ENCODE measurements at places on chromosomes 16 and 17. TPM values are rescaled to one million over a fixed set of nuclear protein-coding genes. Genes with fewer than 3 reads are reported as not detected.

DNA sequence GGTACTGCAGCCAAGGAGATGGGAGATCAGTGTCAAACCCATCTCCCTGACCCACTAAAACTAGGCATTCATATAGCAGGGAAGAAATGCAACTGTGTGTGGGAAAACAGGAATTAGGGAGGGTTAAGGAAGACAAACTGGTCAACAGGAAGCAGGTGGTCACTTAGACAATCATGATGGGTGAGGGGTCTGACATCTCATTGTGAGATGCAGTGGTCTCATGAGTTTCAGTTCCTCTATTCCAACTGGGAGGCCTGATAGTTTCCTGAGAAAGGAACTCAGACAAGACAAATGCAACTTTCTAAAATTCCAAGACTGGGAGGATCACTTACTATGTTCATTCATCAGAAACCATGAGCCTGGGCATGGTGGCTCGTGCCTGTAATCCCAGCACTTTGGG is 361.4 kb upstream of the C16orf82 start:
- DNase-seq: no peak

SLC5A11 gene
- polyA plus RNA-seq: not detected

GRCh38 chr16:49483651-49484450 is 110.2 kb downstream of the C16orf78 start:
- no peak for DNase-seq

GRCh38 chr16:74667255-74667700 is 601 bp upstream of the RFWD3 start:
- peak; percentile 21 for DNase-seq

DNA sequence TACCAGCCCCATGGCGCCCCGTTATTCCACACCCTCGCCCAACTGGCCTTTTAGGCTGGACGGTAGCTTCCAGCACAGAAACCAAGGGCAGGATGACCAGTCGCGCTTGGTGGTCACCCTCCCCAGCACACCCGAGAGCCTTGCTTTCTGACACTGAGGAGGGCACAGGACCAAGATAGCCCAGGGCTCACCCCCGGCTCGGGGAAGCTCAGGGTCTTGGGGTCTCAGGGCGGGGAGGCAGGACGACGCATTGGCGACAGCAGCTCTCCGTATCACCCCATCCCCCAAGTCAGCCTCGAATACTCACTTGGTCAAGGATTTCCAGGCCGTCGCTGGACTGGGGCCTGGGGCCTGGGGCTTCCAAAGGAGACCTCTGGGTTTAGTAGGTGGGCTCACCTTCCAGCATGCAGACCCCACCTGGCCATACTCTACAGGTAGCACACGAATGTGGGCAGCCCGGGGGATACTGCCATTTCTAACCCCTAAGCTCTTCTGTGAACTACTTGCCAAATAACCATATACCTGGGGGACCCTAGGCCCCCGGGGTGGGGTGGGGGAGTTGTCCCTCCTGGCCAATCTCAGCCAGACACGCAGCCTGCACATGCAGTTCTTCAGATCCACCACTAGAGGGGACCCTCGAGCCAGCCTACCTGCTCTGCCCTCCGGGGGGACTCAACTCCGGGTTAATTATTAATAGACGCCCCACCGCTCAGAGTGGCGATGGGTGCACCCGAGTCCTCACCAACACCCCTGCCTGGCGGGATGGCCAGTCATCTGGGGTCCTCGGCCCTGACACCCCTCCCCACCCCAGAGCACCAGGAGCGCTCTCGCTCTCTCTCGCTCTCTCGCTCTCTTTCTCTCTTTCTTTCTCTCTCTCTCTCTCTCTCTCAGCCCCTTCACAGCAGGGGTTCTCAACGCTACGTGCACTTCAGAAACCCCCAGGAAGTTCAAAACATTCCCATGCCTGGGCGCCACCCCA is 30.0 kb downstream of the TBC1D16 start:
- no peak for DNase-seq

FOXL1 gene
- polyA plus RNA-seq: 0.28 TPM

DNA sequence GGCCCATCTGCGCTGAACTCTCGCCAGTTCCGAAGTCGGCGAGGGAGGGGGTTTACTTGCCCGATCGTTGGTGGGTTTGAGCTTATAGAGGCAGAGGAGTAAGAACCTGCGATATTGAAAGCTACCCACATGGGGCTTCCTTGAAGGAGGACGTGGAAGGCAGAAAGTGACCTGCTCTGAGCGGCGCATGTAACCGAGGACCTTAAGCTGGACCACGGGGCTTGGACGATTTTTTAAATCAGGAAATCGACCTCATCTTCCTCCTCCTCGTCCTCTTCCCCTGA is 2.0 kb downstream of the PRAC2 start:
- no peak for DNase-seq

ARMC5 gene
- polyA plus RNA-seq: 6.8 TPM

LGALS9B gene
- not detected for polyA plus RNA-seq

DNA sequence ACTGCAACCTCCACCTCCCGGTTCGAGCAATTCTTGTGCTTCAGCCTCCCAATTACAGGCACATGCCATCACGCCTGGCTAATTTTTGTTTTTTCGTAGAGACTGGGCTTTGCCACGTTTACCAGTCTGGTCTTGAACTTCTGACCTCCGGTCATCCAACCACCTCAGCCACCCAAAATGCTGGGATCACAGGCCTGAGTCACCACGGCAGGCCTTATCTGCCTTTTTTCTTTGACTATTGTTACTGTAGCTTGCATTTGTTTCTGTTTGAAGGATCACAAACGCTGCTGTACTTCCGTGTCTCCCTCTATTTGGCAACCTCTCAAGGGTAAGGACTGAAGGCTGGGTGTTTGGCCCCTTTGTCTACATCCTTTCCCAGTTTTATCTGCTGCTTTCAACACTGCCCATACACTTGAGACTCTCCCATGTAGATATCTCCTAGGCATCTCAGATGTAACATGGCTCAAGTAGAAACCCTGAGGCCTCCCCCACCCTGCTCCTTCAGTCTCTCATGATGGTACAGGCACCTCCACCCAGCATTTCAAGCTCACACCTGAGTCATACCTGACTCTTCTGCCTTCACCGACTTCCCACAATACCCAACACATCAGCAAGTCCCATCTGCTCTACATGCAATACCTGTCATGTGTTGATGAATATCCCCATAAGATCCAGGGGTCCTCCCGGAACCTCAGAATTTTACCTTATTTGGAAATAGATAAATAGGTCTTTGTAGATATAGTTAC is 219.0 kb downstream of the CPPED1 start:
- DNase-seq: no peak

DNA sequence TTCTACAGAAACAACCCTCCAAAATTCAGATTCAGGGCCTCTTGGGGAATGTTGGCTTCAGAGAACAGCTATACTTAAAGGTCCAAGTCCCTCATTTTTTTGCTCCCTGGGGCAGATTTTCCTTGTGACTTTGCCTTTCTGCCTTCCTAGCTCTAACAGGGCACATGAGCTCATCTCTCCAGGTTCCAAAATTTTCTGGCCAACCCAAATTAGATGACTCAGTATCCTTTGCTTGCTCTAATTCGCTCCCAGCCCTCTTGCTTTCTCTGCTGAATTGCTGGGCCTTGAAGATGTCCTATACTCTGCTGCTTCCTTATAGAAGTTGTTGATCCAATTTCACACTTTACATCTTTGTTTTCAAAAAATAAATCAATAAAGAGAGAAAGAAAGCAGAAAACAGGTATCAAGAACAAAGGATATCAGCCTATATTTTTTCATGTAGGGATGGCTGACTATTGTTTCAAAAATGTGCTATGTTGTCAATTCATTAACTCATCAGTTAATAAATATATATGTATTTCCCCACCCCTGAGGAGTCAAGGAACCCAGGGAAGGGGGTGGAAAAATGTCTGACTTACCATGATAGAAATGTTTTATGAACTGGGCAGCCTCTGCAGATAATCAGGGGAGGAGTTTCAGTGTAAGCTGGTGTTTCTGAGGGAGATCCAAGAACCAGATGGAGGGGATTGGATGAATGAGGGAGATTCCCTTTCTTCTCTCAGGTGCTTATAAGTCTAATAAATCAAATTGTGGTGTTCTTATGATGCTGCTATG is 1.0 kb upstream of the KRTAP4-2 start:
- no peak for DNase-seq

GRCh38 chr17:5200360-5200759 is 8.7 kb upstream of the ZNF594 start:
- DNase-seq: no peak

DNA sequence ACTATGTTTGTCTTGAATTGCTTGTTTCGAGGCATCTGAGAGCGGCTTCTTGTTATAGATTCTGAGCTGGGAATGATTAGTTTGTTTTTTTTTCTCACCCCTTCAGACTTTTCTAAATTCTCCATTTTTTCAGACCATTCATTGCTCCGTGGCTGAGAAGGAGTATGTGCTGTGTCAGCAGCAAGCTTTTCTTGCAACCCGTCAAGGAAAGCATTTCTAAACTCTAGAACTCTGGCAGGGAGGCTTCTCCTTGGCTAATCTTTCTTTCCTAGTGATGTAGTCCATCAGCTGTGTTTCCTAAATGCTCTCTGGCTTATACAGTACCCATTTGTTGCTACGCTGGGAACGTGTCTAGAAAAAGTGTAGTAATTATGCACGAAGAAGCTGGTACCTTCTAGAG is 133.5 kb downstream of the FTO start:
- DNase-seq: no peak

GRCh38 chr16:86805188-86805587 is 226.8 kb downstream of the FOXL1 start:
- no peak for DNase-seq

ACE gene
- 10.6 TPM for polyA plus RNA-seq
